ENCODE measurements at places on chromosomes 2 and 18.

DNA sequence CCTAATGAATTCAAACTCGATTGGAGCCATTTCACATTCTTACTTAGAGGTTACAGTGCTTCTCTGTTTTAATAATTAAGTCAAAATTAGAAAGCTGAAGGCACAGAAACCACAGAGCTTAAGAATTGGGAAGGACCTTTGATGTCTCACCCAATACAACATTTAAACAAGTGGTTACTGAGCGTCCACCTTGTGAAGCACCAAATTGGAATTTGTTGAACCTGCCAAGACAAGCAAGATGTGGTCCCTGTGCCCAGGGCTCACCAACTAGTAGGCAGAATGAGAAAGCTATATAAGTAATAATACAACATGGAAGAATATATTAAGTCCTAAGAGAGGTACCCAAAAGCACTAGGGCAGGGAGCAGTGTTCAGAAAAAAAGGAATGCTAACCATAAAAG, 64.5 kb upstream of the NPAS2 start:
- DNase-seq, result no peak

- no peak for DNase-seq
Observed at GRCh38 chr2:169925968-169926367, 98.7 kb downstream of the UBR3 start.

DNA sequence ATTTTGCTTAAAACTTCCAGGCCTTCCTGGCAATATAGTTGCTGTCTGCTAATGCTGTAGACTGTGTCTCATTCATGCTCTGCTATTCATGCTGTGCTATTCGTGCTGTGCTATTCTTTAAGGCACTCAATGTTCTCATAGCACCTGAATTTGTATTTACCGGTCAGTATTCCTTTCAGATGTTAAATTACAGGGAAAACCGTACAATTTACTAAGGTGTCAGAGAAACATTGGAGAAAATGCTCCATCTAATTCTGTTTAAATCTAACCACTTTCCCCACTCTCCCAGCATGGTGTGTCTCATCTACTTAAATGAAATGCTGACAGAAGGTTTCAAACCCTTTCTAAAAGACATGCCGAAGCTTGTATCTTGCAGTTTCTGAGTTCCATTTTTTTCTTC, 25.0 kb downstream of the FAM171B start:
- DNase-seq, result no peak

- DNase-seq, result no peak
Observed at GRCh38 chr18:67379981-67380380, 136.5 kb downstream of the DSEL start.

DNA sequence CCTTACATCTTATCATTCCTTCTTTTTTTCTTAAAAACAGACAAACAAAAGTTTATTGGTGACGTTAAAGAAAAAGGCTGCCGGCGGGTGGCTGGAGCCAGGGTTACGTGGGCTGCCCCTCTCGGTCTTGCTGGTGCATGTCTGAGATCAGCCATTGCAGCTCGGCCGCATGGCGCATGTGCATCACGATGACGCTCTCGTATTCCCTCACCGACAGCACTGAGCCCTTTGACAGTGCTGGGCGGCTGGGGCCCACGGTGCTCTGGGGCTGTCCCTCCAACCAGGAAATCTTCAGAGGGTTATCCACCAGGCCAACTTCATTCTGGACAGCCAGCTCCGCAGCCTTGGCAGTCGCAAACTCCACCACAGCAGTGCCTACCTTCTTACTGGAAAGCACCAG, 1081.8 kb upstream of the TMEFF2 start:
- no peak for DNase-seq

- DNase-seq, result peak; percentile 59
Observed at GRCh38 chr2:230209422-230210051, 10.2 kb downstream of the SP110 start.

DNA sequence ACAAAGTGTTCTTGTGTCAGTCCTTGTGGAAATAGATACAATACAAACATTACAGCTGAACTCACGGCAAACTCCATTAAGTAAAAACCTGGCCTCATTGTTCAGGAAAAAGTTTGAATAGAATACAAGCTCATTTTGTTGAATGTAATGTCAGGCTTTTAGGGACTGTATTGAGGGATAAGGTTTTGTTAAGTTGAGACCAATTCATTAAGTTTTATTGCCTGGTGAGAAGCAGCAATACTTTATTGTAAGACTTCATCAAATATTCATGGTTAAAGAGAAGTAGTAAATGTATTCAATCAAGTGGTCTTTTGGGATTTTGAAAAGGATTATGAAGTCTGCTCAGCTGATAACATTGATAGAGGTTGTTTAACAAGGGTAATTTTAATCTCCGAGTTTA, 35.4 kb upstream of the METAP1D start:
- DNase-seq, result no peak

DNA sequence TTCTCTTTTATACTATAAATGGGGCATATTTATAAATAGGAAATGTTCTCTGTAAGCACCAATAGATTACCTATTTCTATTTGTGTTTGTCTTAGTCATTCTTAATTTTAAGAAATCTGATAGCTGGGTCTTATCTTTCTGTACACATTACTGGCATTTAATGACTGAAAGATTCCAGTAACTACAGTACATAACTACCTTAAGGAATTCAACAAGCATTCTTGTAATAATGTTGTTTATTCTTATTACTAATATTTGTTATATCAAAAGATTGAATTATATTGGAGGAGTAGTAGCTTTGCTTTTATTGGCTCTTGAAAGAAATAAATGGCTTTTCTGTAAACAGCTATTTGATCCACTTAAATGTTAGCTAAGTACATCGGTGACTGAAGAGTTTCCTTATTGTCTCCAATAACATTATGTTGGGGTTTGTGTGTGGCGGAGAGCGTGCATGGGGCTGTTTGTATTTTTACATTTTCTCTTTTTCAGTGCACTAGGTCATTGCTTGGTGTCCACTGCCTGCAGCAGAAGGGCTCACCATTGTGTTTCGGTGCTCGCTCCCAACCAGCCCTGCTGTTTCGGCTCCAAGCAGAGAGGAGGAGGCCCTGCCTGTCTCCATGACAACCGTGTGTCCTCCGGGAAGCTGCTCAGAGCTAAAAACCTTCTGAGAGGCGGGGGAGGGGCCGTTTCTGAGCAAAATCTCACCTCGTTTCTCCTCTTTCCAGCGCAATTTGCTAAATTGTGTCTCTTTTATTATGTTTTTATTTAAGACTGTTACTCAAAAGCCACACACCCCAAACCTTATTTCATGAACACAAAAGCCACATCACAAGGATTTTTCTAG, 112.5 kb upstream of the SLC38A11 start:
- no peak for DNase-seq

DNA sequence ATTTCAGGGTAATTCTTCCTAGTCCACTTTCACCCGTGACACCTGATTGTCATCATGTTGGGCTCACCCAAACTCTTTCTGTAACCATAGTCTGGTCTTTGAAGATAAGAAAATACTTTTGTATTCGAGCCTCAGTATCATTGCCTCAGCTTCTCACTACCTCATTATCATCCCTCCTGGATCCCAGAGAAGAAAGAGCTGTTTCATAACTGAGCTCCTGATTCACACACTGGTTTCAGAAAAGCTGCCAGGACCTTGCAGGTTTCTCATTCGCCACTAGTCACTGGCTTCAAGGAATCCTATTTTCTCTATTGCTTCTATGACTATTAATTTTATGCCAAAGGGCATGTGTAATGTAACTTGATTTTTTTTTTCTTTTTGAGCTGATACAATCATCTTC, 2.9 kb upstream of the CRIM1 start:
- no peak for DNase-seq

DNA sequence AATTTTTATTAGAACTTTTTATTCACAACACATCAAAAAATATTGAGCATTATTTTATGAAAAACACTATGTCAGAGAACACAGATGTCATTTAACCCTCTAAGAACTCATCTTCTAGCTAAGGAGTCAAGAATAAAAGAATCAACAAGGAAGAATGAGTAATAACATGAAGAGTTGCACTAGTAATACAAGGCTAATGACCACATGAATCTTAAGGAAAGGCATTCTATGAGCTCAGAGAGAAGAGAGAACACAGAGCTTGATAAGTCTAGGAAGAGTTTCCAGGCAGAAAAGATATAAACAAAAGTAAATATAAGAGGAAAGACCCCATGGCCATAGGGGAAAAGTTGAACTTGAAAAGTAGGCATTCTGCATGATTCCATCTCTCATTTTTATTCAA, 166.5 kb downstream of the MAIP1 start:
- no peak for DNase-seq

DNA sequence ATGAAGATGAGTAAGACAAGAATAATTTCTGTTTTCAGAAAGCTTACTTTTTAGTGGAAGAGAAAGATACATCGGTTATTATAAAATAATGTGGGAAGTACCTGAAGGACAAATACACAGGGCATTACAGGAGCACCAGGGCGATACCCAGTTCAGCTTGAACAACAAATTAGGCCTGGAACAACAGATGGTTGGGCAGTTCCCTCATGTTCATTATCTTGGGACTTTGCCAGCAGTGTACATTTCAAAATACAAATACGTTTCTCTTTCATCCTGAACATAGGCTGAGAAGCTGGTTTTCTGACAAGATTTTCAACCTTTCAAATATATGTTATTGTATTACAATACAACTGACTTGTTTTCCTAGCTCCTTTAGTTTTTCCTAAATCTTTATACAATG, 79.6 kb downstream of the TGIF1 start:
- DNase-seq, result no peak

DNA sequence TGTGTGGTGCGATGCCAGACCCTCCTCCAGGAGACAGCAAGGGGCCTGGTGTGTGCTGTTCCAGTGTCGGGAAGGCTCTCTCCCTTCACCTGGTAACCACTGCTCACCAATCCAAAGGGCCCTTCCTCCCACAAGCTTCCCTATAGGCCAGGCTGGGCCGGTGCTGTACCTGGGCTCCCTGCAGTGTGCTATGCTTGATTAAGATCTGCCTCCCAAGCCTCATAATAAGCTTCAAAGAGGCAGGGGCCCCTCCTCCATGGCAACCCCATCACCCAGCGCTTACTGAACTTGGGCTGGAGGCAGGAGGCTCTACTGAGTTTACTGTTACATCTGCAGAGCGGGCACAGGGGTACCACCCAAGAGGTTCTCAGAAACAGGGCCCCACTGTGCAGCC, 4.5 kb upstream of the MAL start:
- no peak for DNase-seq

DNA sequence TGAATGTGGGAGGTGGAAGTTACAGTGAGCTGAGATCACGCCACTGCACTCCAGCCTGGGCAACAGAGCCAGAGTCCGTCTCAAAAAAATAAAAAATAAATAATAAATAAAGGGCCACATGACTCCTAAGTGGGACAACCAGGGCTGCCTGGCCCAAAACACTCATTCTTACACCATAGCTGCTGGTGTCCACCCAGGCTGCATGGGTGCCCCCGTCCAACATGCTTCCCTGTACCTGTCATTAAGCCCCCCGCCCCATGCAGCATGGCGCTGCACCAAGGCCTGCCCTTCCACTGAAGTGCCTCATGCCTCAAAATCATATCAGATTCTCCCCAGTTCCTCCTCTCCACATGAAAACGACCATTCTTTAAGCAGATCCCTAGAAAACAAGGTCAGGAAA, 10.8 kb downstream of the GALM start:
- DNase-seq, result no peak

- DNase-seq, result no peak
Observed at GRCh38 chr2:123502931-123503330, 522.2 kb upstream of the CNTNAP5 start.

DNA sequence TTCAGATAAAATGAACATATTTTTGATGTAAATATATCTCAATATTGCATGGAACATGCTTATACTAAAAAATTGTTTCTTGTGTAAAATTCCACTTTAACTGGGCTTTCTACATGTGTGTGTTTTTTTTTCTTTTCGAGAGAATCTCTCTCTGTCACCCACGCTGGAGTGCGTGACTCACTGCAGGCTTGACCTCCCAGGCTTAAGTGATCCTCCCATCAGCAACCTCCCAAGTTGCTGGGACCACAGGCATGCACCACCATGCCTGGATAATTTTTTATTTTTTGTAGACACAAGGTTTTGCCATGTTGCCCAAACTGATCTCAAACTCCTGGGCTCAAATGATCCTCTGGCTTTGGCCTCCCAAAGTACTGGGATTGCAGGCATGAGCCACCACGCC, 254.6 kb downstream of the LOXHD1 start:
- DNase-seq, result no peak

GRCh38 chr2:30339071-30339470, 107.7 kb downstream of the LBH start:
- no peak for DNase-seq

DNA sequence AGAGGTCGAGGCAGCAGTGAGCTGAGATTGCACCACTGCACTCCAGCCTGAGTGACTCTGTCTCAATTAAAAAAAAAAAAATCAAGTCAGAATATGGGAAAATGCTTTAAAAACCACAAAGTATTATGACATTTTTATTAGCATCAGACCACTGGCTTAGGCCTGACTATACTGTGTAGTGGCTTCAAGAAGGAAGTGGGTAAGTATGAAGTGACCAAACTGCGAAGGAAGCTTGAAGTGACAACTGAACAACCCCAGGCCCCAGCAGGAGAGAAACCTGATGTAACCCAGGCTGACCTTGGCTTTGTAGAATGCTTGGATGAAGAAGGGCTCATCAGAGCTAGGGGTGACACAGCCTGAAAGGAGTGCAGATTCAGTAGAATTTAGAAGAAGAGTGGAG, 21.4 kb upstream of the HAAO start:
- no peak for DNase-seq

GRCh38 chr2:220114443-220114842, 487.0 kb downstream of the SLC4A3 start:
- DNase-seq, result no peak

Data from NAMALWA (cell line).